ENCODE measurements at places on chromosomes 4 and X.

GRCh38 chrX:10240918-10241317 lies 84.1 kb downstream of the CLCN4 start:
- DNase-seq: no peak

GRCh38 chr4:123106747-123107146 lies 184.3 kb upstream of the NUDT6 start:
- DNase-seq: no peak

DNA sequence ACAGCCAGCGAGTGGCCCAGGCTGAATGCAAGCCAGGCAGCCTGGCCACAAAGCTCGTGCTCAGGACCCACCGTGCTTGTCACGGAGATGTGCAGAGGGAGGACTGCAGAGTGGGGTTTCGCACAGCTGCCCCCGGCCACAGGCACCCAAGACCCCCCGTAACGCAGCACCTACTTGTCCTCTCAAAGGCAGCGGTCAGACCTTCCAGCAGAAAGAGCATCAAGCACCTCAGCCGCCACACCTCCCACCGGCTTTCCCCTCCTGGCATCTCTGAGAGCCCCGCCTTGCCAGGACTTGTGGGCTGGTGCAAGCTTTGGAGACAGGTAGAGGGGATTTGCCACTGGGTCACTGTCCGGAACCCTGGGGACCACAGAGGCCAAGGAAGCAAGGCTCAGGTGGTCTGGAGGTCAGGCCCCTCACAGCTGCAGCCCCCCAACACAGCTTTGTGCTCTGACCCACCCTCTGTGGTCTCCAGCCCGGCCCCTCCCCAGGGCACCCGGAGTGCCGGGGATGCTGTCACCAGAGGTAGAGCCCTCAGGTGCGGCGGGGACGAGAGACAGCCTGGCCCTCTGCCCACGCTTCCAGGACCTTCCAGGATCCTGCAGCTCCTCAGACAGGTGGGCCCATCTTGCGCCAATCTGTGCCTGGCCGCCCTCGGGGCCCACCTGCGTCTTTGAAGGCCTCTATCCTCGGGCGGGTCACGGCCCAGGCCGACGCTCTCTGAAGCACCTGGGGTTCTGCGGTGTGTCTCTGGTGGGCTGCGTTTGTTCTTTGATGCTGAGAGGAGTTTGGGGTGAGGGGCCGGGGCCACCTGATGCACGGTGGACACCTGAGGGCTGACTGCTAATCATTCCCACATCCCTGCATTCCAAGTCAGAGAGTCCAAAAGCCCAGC lies 34.4 kb upstream of the HMX1 start:
- no peak for DNase-seq

GRCh38 chr4:66204534-66205247 lies 534.4 kb upstream of the EPHA5 start:
- DNase-seq: no peak

All from stimulated activated CD4-positive, alpha-beta T cell treated with anti-CD3 and anti-CD28 coated beads, Interleukin-12 subunit alpha, Interleukin-12 subunit beta, amount 100 ng/mL, for 24 hours (primary cell).